NCI-H446 treated with DMSO at 0.1 percent for 48 hours (cell line): ENCODE measurements at places on chromosomes 2 and 18.

DNA sequence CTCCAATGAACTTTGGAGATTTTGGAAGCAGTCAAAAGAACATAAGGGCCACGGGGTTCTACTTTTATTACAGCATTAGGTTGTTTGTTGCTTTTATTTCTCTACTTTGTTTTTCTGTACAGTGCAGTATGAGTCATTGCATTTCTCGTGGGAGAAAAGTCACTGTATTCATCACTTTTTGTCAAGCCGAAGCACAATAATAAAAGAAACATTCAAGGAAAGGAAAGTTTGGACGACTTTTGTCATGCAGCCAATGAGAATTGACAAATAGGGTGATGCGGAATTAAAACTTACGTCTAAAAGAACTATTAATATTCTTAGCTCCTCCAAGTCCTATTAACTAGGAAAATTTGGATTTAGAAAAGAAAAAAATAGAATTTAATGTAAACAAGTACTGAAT lies 209.9 kb downstream of the TMEM182 start:
- DNase-seq = no peak

DNA sequence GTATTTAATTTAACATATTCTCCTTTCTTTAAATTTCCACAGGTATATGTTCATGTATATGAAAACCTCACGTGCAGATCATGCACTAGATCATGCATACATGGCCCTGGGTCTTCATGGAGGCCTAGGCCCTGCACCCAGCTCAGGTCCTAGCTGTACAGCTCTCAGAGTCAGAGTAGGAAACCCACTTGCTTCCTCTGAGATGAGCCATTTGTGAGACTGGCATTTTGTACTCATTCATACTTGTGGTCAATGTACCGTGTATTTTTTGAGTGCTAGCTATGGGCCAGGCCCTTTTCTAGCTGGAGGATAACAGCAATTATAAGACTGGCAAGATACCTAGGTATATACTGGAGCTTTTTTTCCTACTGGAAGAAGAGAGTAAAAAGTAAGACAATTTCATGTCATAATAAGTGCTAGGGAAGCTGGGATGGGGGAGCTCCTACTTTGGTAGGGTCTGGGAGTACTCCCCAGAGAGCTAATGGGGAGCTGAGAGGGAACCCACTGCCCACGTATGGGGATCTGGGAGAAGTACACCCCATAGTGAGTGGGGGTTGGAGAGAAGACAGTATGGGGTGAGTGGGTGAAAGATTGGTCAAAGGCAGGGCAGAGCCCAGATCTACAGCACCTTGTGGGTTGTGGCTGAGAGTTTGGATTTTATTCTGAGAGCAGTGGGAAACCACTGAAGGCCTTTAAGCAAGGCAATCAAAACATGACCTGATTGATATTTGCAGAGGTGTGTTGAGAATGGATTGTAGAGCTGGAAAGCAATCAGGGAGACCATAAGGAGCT lies 72.0 kb downstream of the POLE4 start:
- no peak for DNase-seq

GRCh38 chr2:228938629-228939028 lies 332.5 kb downstream of the PID1 start:
- no peak for DNase-seq

DNA sequence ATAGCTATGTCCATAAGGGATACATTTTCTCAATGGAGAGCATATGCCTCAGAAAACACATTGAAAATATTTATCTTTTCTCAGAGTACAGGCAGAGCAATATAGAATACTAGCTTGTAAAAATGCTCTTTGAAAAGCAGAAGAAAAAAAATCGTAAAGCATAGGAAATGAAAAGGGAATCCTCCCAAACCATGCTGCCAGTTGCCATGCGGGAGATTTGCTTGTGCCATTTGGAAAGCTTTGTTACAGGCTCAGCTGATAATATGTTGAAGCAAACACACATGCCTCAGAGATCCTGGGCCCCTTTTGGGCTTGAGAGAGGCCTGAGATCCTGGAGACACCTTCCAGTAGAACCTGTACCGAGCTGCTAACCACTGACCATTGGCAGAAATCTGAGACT lies 697.1 kb downstream of the BCL11A start:
- no peak for DNase-seq

DNA sequence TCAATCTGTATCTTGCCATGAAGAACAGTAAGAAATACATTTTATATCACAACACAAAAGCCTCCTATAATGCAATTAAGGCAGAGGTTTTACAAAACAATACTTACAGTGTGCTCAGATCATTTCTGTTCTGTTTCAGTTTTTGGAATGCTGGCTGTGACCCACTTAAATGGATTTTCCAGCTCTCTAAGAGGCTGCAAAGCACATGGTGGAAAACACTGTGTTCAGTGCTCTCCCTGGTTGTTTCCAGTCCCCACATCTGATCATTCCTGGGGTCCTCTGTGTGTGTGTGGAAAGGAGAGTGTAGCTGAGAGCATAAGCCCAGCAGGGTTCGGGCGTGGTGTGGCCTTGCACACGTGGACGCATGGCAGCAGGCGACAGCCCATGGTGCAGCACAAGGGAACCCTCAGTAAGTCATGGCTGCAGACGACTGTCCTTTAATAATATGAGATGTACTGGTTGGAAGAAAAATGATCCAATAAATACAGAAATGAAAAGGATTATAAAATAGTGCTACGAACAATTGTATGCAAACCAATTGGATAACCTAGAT lies 95.6 kb downstream of the FAM210A start:
- no peak for DNase-seq

GRCh38 chr2:143148011-143148410 lies 18.8 kb downstream of the ARHGAP15 start:
- no peak for DNase-seq

- no peak for DNase-seq
Measured at GRCh38 chr2:101012054-101012705, 10.1 kb downstream of the RPL31 start.

DNA sequence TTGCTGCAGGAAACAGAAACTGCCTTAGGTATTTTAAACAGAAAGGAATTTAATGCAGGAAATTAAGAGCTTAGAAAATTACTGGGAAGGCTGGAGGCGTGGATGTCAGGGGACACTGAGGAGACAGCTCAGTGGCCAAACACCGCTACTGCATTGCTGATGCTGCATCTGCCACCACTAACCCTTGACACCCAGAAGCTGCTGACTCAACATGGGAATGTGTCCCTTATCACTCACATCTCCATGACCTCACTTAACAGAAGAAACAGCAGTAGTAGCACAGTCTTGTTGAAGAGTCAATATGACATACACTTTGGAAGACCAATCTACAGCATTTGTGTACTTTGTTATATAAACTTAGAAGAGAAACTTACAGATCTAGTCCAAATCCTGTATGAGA lies 906.1 kb downstream of the SLC4A3 start:
- no peak for DNase-seq

DNA sequence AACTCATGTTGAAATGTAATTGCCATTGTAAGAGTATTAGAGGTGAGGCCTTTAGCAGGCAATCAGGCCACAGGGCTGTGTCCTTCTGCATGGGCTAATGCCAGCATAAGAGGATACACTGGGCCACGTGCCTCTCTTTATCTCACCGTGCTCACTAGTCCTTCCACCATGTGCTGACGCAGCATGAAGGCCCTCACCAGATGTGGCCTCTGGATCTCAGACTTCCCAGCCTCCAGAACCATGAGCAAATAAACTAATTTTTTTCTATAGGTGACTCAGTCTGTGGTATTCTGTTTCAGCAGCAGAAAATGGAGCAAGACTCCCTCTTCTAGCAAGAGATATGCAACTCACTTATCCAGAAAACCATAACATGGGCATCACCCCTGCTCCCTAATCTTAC lies 149.7 kb upstream of the ZNF236 start:
- no peak for DNase-seq

- peak; percentile 33 for DNase-seq
Measured at GRCh38 chr2:7264791-7265190, 347.6 kb downstream of the RNF144A start.

- DNase-seq = no peak
Measured at GRCh38 chr2:62440281-62440946, 65.6 kb downstream of the TMEM17 start.

DNA sequence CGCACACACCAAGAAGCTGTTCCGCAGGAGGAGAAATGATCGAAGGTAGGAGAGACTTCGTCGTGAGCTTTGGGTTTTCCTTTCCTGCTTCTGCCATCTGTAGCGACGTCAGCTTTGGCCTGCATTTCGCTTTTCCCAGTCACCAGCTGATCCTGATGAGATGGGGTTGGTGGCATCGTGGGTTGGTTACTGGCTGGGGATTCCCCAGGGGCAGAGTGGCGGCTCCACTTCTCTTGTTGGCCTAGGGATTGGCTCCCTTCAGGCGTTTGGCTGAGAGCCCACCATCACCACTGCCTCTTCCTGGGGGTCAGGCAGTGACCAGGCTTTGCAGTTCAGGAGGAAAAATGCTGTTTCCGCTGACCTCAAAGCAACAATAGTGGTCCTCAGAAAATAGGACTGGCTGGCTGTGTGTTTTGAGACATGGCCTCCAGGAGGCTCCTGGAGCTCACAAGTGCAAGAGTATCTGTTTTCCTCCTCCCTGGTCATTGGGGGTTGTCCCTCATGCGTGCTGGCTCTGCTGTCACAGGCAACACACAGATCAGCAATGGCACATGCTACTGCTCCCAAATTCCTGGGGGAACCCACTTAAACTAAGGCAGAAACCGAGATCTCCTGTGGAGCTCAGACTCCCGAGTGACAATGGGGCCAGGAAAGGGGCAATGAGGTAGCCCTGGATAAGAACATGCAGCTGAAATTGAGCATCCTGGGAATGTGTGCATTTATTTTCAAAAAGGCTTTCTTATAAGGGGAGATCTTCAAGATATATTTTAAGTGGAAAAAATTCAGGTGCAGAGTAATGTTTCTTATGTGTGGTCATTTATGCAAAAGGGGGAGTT lies 173.0 kb downstream of the CTIF start:
- peak; percentile 6 for DNase-seq

- no peak for DNase-seq
Measured at GRCh38 chr2:25362434-25363145, 20.9 kb upstream of the DNMT3A start.

DNA sequence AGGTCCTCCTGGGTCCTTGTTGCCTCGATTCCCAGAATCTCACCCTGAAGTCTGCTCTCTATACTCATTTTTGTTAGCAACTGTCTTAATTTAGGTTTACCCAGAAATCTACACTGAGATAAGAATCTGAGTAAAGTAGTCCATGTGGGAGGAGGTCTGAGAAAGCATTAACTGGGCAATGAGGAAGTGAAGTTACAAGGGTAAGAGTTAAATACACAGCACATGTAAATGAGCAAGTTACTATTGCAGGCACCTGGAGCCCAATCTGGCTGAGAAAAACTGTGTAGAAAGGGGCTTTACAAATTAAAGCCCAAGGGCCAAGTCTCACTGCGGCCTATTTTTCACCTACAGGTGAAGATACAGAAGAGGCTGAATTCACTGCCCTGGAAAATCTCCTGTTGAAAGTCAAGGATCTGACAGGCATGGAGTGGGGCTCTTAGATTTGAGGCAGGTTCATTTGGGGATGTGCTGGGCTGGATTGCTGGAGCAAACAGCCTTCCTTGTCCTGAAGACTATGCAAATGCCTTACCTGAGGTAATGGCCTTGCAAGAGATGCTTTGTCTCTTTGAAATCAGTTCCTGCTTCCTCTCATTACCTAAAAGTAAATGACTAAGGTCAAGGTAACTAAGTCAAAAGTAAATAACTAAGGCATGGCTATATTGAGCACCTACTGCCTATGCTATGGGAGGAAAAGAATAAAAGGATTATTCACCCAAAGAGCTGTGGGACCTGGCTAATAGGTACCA lies 84.4 kb upstream of the DYNAP start:
- DNase-seq = no peak

DNA sequence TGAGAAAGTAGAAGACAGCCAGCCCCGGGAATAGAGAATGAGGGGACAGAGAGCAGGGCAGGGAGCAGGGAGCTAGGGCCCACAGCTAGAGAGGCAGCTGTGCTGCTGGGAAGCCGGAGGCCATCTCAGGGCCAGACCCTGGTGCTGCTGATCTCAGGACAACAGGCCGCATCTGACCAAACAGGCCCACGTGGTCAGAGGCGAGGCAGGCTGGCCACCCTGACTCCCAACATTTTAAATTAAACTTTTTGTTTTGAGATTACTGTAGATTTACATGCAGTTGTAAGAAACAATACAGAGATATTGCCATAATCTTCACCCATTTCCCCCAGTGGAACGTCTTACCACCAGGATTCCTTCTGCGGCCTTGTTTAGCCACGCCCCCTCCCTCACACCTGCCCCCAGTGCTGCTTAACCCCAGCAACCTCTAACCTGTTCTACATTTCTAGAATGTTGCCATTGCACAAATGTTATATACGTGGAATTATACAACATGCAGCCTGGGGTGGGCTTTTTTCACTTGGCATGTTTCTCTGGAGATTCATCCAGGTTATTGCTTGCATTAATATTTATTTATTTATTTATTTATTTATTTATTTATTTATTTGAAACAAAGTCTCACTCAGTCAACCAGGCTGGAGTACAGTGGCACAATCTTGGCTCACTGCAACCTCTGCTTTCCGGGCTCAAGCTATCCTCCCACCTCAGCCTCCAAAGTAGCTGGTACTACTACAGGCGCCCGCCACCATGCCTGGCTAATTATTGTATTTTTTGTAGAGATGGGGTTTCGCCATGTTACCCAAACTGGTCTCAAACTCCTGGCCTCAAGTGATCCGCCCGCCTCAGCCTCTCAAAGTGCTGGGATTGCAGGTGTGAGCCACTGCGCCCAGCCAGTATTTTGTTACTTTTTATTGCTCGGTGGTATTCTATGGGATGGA lies 48.6 kb upstream of the GPR17 start:
- no peak for DNase-seq

GRCh38 chr2:77434880-77435279 lies 87.3 kb downstream of the LRRTM4 start:
- DNase-seq = no peak

DNA sequence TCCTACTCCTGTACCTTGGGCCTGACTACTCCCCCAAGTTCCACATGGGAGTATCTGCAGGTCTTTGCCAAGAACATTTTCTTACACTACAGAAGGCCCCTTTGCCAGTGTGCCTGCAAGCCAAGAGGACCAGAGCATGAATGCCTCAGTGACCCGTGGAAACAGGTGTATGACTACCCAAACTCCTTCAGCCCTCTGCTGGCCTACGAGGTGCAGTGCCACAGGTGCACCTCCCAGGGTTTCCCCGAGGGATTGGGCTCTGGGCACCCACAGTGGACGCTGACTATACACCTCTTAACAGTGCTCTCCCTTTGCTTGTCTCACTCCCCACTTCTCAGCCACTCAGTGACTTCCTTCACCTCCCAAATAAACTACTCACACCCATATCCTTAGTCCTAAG lies 91.4 kb downstream of the COL6A3 start:
- DNase-seq = no peak
